Activated CD4-positive, alpha-beta T cell treated with anti-CD3 and anti-CD28 coated beads for 1 hour (primary cell): ENCODE measurements at places on chromosomes 5 and 9.

- DNase-seq = no peak
Measured at GRCh38 chr9:90598191-90598590, 44.4 kb downstream of the DIRAS2 start.

DNA sequence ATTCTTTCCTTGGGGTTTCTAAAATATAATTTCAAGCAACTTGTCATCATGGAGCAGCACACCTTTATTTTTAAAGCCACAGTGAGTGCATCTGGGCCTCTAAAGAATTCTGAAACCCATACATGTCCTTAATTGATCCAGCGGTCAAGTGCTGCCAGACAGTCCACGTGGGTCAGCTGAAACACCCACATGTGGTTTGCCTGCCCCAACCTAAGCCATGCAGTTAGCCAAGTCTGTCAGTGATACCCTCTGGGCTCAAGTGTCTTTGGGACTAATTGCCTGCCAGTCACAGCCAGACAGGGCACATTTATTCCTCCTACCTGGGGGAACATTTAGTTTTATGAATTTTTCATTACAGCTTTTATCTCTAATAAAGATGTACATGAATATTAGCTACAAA lies 291.4 kb upstream of the SLC30A5 start:
- DNase-seq = no peak

DNA sequence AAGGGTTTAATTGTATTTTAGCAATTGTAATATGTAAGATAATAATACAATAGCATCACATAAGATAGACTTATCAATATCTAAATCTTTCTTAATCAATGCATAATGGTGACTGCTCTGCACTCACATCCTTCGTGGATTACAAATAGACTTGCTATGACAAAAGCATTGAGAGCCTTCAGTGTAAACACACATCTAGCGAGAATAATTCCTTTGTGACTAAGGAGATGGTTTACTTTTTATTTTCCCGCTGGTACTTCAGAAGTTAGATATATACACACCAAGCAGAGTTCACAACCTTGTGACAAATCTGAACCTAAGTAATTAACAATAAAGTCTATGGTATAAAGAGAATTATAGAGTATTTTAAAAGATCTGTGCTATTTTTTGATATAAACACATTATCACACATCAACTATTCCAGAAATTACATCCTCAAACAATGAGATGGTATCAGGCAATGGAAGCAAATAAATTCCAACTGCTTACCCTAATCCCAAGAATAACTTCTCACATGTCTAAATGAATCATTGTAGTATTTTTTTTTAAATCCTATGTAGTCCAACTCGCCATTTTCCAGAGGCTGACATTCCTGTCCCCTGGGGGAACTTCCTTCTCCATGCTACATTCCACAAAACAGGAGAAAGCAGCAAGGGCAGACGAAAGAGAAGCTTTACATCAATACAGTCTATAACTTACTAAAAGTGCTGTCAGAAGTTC lies 51.2 kb downstream of the MAPKAP1 start:
- DNase-seq = no peak

GRCh38 chr9:304519-305185 lies 90.0 kb downstream of the DOCK8 start:
- no peak for DNase-seq

DNA sequence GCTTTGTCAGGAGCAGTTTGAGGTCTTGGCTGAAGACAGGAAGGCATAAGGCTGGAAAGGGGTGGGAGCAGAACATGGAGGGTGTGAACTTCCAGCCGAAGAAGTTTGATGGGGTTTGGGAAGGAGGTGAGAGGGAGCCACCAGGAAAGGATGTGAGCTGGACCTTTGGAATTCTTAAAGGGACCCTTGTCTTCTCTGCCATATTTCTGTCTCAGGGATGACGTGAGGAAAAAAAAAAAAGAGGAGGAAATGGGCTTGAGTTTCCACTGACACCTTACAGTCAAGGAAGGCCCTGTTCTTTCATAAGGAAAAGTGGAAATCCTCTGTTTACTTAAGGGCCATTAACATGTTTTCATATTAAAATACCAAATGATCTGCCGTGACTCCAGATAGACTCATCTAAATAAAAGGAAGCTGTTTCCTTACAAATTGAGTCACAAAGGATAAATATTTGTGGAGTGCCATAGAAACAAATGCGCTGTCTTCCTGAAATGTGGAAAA lies 132.1 kb downstream of the PALM2AKAP2 start:
- DNase-seq = no peak

DNA sequence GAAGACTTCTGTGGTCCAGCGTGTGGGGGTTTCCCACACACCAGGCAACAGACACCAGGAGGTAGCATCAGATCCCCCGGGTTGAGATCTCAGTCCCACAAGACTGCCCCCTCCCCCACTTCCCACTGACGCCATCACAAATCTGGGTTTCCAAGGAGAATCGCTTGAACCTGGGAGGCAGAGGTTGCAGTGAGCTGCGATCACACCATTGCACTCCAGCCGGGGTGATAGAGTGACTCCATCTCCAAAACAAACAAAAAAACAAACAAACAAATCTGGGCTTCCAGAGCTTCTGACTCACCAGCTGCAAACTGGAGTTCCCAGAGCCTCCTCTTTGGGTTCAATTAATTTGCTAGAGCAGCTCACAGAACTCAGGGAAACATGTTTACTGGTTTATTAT lies 4.7 kb upstream of the GBGT1 start:
- DNase-seq = no peak

DNA sequence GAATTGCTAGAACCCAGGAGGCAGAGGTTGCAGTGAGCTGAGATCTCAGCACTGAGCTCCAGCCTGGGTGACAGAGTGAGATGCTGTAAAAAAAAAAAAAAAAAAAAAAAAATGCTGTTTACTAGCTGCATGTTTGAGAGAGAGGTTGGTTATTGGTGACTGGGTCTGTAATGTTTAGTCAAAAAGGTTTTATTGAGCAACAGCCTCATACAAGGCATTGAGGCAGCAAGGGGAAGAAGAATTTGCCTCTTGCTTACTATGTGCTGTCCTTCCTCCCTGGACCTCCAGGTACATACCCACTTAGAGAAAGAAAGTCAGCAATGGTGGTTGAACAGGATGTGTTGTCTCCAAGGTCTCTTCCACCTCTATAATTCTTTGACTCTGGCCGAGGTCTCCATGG lies 140.7 kb upstream of the SPRY4 start:
- DNase-seq = no peak

GRCh38 chr5:95779611-95780010 lies 42.9 kb downstream of the GLRX start:
- DNase-seq = no peak

GRCh38 chr5:32278406-32278805 lies 34.3 kb downstream of the MTMR12 start:
- no peak for DNase-seq

DNA sequence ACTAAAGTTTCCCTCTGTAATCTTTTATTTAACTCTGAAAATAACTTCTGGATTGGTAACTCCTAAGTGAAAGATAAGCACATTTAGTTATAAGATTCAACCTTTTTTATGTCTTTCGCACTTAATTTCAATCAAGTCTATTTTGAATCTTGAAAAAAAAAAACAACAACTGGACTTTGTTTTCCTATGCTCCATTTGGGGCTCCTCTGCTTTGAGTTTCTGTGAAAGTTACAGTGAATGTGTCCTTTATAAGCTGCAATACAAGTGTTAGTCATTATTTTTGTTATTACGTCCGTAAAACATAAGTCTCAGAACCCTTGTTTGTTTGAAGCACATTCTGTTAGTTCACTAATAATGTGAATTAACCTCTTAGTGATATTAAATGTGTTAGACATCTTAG lies 276.8 kb downstream of the ADAMTS6 start:
- no peak for DNase-seq

- no peak for DNase-seq
Measured at GRCh38 chr5:32975656-32976375, 264.7 kb downstream of the NPR3 start.

- no peak for DNase-seq
Measured at GRCh38 chr5:99104538-99105132, 175.8 kb upstream of the CHD1 start.

GRCh38 chr9:18238254-18238653 lies 235.7 kb upstream of the ADAMTSL1 start:
- no peak for DNase-seq

- DNase-seq = no peak
Measured at GRCh38 chr9:86459599-86460155, 105.5 kb upstream of the TUT7 start.

DNA sequence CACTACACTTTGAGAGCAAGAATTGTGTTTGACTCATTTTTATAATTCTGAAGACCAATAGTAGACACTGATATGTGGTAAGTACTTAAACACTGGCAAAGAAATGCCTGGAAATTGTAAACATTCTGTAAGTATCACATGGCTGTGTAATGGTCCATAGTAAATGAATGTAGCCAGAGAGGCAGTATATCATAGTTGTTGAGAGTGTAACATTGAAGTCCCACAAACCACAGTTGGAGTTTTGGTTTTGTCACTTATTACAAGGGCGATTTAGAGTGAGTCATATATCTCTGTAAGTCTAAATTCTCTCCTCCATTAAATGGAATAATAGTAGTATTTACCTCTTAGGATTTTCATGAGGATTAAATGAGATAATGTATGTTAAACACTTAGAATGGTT lies 181.1 kb upstream of the MEF2C start:
- DNase-seq = no peak

- DNase-seq = no peak
Measured at GRCh38 chr5:116494784-116495450, 79.7 kb downstream of the SEMA6A start.

DNA sequence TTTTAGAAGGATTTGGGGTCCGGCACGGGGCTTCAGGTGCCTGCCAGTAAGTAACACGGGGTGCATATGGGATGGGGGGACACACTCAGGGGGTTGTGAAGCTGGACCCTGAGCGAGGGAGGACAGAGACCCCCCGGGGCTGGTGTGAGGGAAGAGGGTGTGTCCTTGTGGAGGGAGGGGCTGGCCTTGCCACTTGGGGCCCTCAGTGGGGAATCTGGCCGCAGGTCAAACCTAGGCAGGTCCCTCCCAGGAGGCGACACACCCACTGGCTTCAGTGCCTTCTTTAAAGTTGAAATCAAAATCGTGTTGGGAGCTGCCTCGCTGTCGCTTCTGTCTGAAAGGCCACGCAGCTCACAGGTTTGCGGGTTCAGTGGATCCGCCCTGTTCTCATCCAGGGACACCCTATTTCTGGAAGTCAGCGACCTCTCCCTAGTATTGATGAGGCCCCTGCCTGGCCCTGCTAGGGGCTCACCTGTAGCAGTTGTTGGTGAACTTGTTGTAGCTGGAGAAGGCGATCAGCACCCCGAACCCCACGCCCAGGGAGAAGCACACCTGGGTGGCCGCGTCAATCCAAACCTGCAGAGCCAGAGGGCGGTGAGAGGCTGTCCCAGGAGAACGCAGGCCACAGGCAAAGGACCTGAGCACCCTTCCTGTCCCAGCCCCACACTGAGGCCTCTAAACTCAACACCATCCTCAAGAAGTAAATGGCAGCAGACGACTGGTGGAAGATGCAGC lies 29.4 kb downstream of the SLC6A3 start:
- no peak for DNase-seq

GRCh38 chr9:7174301-7174700 lies 416.5 kb downstream of the KDM4C start:
- DNase-seq = no peak

DNA sequence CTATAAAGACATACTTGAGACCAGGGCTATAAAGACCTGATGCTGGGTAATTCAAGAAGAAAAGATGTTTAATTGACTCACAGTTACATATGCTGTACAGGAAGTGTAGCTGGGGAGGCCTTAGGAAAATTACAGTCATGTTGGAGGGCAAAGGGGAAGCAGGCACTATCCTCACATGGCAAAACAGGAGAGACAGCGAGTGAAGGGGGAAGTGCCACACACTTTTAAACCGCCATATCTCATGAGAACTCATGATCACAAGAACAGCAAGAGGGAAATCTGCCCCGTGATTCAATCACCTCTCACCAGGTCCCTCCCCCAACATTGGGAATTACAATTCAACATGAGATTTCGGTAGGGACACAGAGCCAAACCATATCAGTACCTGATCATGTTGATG lies 89.9 kb upstream of the ADAMTSL1 start:
- no peak for DNase-seq

DNA sequence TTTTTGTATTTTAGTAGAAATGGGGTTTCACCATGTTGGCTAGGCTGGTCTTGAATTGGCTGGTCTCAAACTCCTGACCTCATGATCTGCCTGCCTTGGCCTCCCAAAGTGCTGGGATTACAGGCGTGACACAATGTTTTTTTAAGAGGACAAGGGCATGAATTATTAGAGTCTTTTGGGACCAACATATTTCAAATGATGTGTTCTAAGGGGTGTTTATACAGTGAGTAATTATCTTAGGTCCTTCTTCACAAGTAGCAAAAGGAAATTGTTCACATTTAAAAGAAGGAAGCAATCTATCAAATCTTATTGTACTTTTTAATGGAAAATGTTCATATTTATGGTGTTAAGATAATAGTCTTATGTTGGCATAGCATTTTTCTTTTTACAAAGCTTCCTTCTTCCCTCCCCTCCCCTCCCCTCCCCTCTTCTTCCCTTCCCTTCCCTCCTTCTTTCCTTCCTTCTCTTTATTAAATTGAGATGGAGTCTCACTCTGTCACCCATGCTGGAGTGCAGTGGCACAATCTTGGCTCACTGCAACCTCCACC lies 6.7 kb downstream of the GNG10 start:
- DNase-seq = no peak

GRCh38 chr9:101162231-101162630 lies 133.7 kb downstream of the PLPPR1 start:
- DNase-seq = no peak

- DNase-seq = no peak
Measured at GRCh38 chr9:21853414-21853813, 51.0 kb downstream of the MTAP start.

DNA sequence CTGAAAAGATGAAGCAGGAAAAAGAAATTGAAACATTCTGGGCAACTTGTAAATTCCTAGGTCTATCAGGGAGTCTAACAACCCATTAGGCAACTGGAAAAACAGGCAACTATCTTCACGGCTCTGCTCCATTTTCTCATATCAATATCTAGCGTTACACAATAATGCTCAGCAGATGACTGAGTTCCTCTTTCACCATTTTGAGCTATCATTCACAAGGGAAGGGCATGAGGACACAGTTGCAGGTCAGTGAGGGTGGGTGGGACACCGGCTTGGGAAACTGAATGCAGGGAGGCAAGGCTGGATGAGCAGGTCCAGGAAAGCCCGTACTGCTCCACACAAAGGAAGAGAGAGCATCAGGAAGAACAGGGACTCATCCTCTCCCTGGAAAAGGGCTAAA lies 67.0 kb downstream of the FRMD3 start:
- no peak for DNase-seq

- no peak for DNase-seq
Measured at GRCh38 chr5:54753034-54753433, 232.4 kb downstream of the ESM1 start.
